ENCODE measurements at places on chromosomes 3 and 15.
A peak's percentile ranks its signal among the peaks of the same experiment; 100 is the strongest.

DNA sequence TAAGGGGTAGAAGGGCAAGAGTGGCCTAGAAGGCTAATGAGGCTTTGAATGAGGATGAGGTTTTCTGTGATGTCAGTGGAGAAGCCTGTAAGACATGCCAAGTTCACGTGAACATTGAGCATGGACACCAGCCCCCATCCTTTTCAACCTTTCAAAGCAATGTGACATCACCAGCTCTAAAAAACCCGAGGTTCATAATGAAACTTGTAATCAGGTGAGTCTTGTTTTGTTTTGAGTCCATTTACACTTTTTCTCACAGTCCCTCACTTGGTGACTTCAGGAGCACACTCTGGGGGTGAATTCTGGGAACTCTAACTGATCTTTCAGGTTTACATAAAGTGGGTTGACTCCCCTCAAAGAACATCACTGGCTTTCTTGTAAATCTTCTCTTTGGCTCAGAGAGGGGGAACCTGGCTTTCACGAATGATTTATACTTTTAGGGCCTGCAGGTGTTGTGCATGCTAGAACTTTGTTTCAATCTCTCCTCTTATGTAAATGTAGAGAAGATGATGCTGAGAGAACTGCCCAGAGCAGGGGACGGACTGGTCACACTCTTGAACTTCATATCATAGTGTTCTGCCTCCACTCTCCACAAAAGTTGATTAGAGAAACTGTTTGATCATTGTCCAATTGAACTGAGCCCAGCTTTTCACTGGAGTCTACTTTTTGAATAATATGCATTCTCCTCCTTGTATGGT, 224.7 kb upstream of the SATB1 start:
- peak; percentile 5 for DNase-seq

GRCh38 chr3:168442502-168442901, 346.8 kb upstream of the GOLIM4 start:
- DNase-seq: no peak

DNA sequence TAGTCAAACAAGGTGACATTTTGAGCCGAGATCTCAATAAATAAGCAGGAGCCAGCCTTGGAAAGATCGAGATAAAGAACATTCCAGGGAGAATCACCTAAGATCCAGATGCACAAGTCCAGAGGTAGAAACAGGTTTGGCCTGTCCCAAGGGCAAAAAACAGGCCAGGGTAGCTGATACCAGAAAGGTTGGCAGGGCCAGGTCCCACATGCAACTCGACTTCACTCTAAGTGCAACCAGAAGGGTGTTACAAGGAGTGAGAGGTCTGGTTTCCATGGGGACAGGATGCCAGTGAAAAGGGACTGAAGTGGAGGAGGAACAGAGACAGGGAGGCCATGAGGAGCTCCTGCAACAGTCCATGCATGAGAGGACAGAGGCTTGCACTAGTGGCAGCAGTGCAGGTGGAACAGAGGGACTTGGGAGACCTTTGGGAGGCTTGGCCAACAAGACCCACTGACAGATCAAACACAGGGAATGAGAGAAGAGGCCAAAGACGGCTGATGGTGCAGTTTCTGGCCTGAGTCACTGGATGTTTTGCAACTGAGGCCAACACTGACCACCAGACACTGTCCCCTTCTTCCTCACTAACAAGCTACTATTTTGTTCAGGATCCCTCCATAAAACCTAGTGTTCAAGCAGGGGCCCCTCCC, 5.2 kb downstream of the TPRA1 start:
- no peak for DNase-seq

- DNase-seq: no peak
Measured at GRCh38 chr15:41971895-41972252, 483 bp downstream of the EHD4 start.

GRCh38 chr3:12878141-12878574, 36.8 kb upstream of the RPL32 start:
- DNase-seq: no peak

DNA sequence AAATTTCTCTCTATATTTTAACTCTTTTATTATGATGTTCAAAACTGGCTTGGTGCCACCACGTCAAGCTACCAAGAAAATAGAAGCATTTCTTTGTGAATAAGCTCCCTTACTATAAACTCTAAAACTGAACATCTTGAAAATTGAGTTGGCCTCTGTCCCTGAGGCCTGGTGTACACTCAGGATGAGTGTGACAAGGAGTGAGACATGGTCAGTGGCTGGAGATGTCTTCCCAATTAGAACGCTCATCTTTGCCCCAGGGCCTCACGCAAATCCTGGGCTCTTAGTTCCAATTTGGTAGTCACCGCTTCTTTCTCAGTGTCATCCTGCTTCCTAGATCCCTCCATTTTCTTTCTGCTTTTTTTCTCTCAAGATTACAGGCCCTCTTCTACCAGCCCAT, 26.2 kb downstream of the SLC2A2 start:
- DNase-seq: no peak

GRCh38 chr3:127867986-127868385, 45.7 kb upstream of the MGLL start:
- DNase-seq: no peak

GRCh38 chr3:114179575-114179974, 723 bp upstream of the DRD3 start:
- DNase-seq: no peak

- DNase-seq: no peak
Measured at GRCh38 chr3:10189557-10190354, 25.0 kb downstream of the IRAK2 start.

- DNase-seq: no peak
Measured at GRCh38 chr3:159273608-159274007, 471.8 kb downstream of the MFSD1 start.

GRCh38 chr15:48324949-48325348, 6.3 kb upstream of the DUT start:
- no peak for DNase-seq

- no peak for DNase-seq
Measured at GRCh38 chr3:64880916-64881315, 193.1 kb upstream of the ADAMTS9 start.

- DNase-seq: no peak
Measured at GRCh38 chr15:56959318-56959648, 40.8 kb downstream of the TCF12 start.

GRCh38 chr15:52093539-52094510, 18.8 kb downstream of the BCL2L10 start:
- no peak for DNase-seq

GRCh38 chr15:73753250-73754130, at the start of gene INSYN1:
Gene INSYN1 (minus strand): TSS chr15:73753351. CDS start chr15:73751130, 2,221 bp downstream.
- no peak for DNase-seq

DNA sequence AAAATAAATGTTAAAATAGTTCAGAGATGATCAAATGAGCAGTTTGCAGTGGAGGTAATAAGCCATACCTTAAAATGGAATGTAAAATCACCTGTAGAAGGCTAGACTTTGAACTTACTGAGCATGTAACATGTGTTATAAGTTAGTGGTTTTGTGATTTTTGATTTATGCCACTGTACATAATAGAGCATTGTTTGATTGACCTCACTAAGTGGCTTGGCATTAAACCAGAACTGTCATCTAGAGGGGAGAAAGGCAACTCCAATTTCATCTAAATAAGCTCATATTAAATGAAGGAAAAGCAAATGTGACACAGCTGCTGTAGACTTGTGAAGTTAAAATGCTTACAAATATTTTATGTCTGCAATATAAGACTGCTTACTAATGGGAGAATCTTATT, 387.9 kb downstream of the ZIC1 start:
- no peak for DNase-seq

GRCh38 chr3:106067711-106068110, 198.9 kb upstream of the CBLB start:
- DNase-seq: no peak

- no peak for DNase-seq
Measured at GRCh38 chr15:62901087-62901486, 141.5 kb upstream of the TPM1 start.

DNA sequence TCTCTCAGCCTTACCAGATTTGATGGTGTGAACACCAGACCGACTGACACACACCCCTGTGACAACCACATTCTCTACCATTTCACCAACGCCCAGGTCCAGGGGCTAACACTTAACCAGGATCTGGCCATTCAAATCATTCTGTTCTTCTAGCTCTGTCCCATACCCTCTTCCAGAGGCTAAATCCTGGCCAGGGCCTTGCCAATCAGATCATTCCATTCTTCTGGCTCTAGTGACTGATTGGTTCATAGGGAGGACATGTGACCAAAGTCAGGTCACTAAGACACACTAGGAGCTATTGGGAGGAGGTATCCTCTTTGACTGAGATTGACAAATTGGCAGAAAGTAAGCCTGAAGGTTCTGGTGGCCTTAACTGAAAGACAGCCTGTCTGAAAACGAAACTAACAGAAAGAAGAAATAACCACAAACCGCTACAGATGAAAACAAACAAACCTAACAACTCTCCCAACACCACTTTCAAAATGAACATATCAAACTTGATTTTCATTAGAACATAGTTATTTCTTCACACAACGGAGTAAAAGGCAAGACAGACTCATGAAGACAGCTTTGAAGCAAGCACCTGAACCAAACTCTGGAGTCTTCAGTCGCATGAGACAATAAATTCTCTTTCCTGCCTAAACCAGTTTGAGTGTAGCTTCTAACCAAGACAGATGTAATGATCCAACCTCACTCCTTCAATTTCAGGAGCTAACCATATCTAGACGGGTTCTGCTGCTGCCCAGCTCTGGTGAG, 68.5 kb downstream of the TRANK1 start:
- no peak for DNase-seq

- no peak for DNase-seq
Measured at GRCh38 chr15:40832903-40833302, 4.4 kb upstream of the PPP1R14D start.

DNA sequence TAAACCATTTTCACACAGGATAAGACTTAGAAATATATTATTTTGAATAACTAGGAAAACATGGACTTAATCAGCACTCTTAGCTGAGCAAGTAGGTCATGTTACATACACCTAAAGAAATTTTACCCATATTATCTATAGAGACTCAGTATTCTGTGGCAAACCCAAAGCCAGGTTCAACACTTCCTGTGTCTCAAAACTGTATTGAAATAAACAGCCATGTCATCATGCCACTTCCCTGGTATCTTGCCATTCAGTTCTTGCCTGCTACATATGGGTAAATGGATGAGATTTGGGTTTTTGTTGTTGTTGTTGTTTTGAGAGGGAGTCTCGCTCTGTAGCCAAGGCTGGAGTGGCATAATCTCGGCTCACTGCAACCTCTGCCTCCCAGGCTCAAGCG, 141.5 kb upstream of the PLXND1 start:
- no peak for DNase-seq

GRCh38 chr3:63960048-63960711, 48.0 kb upstream of the SCAANT1 start:
- no peak for DNase-seq

GRCh38 chr3:111593666-111594065, 1.5 kb downstream of the ZBED2 start:
- no peak for DNase-seq

GRCh38 chr3:157242836-157243235, 82.9 kb upstream of the CCNL1 start:
- DNase-seq: no peak

- no peak for DNase-seq
Measured at GRCh38 chr3:37813403-37813802, 48.3 kb upstream of the CTDSPL start.

- DNase-seq: no peak
Measured at GRCh38 chr15:47741907-47742306, 24.6 kb downstream of the SEMA6D start.

GRCh38 chr3:197460639-197461038, 95.1 kb downstream of the BDH1 start:
- DNase-seq: no peak

All from stimulated activated CD4-positive, alpha-beta T cell treated with anti-CD3 and anti-CD28 coated beads, Interleukin-1b, Interleukin-23, amount 100 ng/mL, for 1 hour (primary cell).